Right renal cortex interstitium (tissue), 3 donors: ENCODE measurements at places on chromosomes 6 and 20. TPM values are rescaled to one million over a fixed set of nuclear protein-coding genes. Genes with fewer than 3 reads are reported as not detected.

TDRD6 gene
- polyA plus RNA-seq: 1.4 TPM

PGC gene
- not detected for polyA plus RNA-seq

TAAR9 gene
- polyA plus RNA-seq: not detected

- no peak for DNase-seq
These were observed 86.1 kb upstream of the TCF21 start for GRCh38 chr6:133802861-133803260.

- DNase-seq: no peak
These were observed 438.1 kb downstream of the HACE1 start for GRCh38 chr6:104421650-104422049.

GRCh38 chr6:158083455-158084325, 84.4 kb downstream of the SERAC1 start:
- no peak for DNase-seq

DNA sequence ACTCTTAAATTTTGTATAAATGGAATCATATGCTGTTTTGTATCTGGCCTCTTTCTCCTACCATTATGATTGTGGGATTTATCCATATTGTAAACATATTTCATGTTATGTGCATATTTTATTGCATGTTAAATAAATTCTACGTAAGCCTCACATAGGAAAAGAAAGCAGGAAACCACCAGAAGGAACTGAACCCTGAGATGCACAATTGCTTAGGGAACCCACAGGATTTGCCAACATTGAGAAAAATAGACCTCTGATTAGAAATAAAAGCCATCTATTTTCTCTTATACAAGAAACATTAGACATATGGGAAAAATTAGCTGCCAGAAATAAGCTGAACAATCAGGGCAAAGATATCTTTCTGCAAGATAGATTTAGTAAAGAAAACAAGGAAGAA, 111.2 kb upstream of the CARMIL1 start:
- no peak for DNase-seq

GRCh38 chr6:44679438-44680201, 292.1 kb downstream of the CDC5L start:
- no peak for DNase-seq
